Dorsolateral prefrontal cortex (tissue), 122 donors: ENCODE measurements at places on chromosomes 7 and 10.

- no peak for DNase-seq
Observed at GRCh38 chr10:7186387-7187018, 224.3 kb downstream of the SFMBT2 start.

GRCh38 chr7:139655305-139655704 lies 122.5 kb downstream of the HIPK2 start:
- no peak for DNase-seq

GRCh38 chr10:114684822-114685209 lies 26.7 kb upstream of the ABLIM1 start:
- no peak for DNase-seq

GRCh38 chr7:74656441-74656836 lies 1.1 kb upstream of the GTF2I start:
- peak; percentile 70 for DNase-seq

GRCh38 chr10:104559935-104560334 lies 81.2 kb upstream of the SORCS3 start:
- no peak for DNase-seq

GRCh38 chr10:99555825-99556523 lies 23.2 kb downstream of the NKX2-3 start:
- no peak for DNase-seq

DNA sequence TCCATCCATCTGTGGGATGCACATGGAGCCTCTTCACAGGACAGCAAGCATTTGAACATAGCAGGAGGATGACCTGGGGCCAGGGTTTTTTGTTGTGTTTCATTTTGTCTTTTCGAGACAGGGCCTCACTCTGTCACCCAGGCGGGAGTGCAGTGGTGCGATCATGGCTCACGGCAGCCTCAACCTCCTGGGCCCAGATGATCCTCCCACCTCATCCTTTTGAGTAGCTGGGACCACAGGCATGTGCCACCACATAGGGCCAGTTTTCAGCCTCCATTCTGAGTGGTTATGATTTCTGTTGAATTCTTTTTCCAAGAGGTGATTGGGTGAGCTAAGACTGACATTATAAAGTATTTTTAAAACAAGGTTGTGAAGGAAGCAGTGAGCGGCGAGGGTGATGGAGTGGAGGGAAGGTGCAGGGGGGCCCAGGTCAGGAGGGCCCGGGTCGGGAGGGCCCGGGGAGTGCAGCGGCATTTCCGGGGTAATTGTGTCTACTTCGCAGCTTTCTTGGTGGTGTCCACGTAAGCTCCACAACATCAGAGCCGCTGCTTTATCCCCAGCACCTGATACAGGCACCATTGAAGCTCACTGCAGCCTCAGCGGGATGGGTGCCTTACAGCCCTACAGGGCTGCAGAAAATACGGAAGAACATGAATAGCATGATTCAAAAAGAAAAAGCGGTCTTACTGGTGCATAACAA lies 12.0 kb upstream of the LARP4B start:
- DNase-seq: no peak

DNA sequence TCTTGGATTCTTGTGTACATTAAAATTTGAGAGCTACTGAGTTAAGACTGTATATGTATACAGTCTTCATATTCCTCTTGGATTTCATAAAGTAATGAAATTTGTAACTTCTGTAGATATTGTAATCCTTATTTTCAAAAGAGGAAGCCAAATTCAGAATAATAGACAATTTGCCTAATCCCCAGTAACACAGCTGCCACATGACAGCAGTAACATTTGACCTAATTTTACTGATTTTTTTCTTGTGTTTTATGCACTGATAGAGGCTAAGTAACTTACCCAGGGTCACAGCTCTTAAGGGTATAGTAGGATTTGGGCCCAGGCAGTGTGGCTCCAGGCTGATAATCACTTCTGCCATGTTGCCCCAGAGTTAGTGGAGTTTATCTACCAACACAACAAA lies 40.4 kb upstream of the IL6 start:
- no peak for DNase-seq

GRCh38 chr10:6089334-6090219 lies 743 bp downstream of the RBM17 start:
- DNase-seq: no peak

- DNase-seq: no peak
Observed at GRCh38 chr10:43338117-43338516, 33.3 kb upstream of the FXYD4 start.

- no peak for DNase-seq
Observed at GRCh38 chr10:84191106-84191505, 3.2 kb upstream of the CDHR1 start.

GRCh38 chr7:22143491-22143890 lies 197.8 kb upstream of the CDCA7L start:
- no peak for DNase-seq

- no peak for DNase-seq
Observed at GRCh38 chr10:123854498-123854897, 37.1 kb downstream of the CPXM2 start.

GRCh38 chr7:20545016-20545415 lies 70.5 kb upstream of the ABCB5 start:
- no peak for DNase-seq

DNA sequence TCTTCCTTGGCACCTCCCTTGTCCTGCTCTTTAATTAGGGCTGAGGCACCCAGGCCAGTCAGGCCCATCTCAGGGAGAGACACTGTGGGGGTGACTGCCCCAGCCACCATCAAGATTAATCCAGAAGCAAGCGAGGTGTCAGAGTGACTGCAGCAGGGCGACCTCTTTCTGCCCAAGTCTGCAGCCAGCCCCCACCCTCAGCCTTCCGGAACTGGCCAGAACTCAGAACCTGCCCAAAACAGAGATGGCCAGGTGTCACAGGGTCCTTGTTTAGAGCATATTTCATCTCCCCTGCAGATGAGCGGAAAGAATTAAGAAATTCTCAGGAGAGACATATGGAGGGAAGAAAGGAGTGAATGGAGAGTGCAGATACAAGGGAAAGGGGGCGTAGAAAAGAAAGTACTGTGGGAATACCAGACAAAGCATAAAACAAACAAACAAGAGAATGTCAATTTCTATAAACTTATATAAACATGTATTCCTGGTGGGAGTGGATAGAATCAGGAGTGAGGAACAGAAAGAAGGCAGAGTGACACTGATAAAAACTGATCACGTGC lies 188.8 kb upstream of the NRP1 start:
- no peak for DNase-seq

DNA sequence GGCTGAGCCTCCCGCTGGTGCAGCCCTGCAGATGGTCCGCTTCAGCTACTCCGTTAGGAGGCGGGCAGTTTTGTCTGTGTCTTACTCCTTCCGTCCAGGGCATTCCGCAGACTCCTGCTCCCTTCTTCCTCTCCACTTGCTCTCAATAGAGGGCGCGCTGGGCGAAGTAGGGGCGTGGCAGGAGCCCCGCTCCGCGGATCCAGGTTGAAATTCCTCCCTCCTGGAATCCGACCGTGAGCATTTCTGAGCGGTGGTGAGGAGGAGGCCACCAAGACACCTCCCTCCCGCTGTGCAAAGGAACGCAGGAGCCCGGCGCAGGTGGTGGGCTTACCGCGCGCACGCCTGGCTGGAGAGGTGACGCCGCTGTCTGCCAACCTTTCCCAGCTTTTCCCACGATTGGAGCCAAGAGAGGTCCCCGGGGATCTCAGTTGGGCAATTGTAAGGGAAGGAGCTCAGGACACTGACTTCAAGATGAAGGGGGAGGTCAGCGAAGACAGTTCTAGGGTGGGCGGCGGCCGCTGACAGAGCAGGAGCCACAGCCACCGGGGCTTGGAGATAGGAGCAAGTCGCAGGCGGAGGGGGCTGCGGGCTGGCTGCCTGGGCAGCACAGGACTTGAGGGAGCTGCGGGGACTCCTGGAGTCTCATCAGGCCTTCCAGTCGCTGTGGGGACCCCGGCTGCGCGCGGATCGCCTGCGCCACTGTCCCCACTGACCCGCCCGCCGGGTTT lies 1011.3 kb downstream of the XPNPEP1 start:
- peak; percentile 52 for DNase-seq

GRCh38 chr10:133190225-133190624 lies 30.2 kb downstream of the KNDC1 start:
- DNase-seq: no peak

- DNase-seq: no peak
Observed at GRCh38 chr10:21285742-21286331, 239.6 kb downstream of the SKIDA1 start.

GRCh38 chr7:33354201-33354600 lies 224.8 kb downstream of the BBS9 start:
- DNase-seq: no peak

DNA sequence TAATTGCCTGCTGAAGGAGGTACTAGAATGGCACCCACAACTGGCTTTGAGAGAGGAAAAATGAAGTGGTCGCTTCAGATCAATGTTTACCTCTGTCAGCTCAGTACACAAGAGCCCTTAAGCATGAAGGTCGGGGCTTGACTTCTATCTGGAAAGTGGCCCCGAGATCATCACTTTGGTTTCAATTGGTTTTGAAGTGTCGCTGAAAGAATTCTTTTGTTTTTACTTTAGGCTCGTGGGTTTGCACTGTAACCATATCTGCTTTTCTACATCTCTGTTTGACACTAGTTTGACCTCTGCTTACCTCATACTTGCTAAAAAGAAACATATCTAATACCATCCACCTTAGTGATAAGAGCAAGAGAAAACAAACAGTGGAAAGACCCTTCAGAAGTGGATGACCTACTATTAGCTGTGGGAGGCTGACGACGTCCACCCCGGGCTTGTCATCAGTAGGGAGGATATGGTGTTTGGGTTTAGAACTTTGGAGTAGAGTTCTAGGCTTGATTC lies 361.8 kb downstream of the GATA3 start:
- DNase-seq: no peak

DNA sequence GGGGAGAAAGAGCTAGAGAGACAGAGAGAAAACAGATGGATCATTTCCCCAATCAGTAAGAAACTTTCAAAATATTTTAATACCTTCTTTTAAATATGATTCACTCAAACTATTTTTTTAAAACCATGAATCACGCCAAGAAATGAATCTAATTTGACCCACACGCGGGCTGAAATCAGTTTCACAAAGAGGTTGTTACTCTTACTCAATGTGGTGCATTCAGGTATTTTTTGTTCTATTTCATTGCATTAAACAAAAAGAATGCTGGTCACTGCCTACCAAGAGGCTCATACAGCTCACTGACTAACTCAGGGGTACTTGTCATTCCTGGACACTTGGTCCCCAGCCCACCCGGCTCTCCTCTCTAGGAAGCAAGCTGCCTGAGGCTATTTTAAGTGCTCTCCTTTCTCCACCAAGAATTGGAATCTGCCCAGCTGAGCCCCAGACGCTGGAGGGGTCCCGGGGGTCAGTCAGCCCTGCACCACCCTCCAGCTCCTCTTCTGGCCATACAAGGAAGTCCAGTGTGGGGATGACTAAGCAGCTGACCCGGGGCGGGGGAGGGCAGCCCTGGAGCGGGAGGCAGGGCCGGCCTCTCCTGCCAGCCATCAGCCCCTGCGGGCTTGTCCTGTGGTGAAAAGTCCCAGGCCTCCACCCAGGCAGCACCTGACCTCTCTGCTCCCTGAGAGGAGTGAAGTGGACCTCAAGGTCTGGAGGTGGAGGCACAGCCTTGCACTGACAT lies 21.7 kb upstream of the PFKP start:
- no peak for DNase-seq

- DNase-seq: peak; percentile 24
Observed at GRCh38 chr10:100009793-100010676, at the start of gene DNMBP. Gene DNMBP, minus strand, starts transcription at chr10:100009947. Its CDS starts 37,823 bp downstream, at chr10:99972124.

DNA sequence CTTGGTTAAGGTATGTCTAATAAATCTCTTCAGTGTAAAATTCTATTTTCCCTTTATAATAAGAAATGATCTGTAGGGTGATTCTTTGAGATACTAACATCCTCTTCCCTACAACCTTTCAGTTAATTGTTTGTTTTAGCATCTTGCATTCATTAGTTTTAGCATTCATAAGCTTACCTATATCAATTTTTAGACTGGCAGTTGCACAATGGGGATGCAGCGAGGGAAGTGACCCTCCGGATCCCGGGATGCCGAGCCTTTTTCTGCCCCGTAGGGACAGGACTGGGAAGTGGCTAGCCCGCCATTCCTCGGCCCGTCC lies 508 bp upstream of the KIF20B start:
- no peak for DNase-seq

- peak; percentile 54 for DNase-seq
Observed at GRCh38 chr7:55964261-55965099, at the start of gene NIPSNAP2. Gene NIPSNAP2, plus strand, starts transcription at chr7:55964585. Its CDS starts 25 bp downstream, at chr7:55964610.

- no peak for DNase-seq
Observed at GRCh38 chr10:127310430-127310829, 114.0 kb upstream of the INSYN2A start.

DNA sequence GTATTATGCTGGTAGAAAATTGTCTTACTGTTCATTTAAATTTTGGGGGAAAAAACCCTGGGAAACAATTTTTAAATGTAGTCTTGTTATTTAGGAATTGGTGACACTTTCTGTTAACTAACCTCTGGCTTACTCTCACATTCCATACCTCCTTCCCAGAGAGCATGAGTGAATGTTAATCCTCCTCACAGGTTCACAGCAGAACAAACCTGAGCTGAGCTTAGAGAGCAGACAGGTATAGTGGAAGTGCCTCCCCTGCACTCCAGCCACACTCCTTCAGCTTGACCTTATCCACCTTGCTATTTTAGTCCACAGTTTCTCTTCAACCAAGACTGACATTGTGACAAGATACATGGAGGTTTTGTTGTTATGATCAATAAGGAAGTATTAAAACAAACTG lies 235.9 kb downstream of the FOXP2 start:
- no peak for DNase-seq

DNA sequence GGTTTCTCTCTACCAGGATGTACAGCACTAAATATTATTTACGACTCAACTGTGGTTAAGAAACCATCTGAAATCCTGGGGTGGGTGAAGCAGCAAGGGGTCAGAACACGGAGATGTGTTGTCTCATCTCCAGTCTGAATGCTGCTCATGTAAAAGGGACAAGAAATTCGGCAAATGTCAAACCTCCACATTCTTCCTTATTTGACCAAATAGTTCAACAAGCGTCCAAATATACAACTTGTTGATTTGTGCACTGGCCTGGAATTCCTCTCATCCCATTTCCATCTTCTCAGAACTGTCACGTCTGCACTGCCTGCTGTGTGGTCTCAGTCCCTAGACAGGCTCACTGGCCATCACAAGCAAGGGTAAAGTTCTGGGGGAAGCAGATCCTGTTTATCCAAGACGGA lies 520.0 kb downstream of the PARD3 start:
- no peak for DNase-seq

DNA sequence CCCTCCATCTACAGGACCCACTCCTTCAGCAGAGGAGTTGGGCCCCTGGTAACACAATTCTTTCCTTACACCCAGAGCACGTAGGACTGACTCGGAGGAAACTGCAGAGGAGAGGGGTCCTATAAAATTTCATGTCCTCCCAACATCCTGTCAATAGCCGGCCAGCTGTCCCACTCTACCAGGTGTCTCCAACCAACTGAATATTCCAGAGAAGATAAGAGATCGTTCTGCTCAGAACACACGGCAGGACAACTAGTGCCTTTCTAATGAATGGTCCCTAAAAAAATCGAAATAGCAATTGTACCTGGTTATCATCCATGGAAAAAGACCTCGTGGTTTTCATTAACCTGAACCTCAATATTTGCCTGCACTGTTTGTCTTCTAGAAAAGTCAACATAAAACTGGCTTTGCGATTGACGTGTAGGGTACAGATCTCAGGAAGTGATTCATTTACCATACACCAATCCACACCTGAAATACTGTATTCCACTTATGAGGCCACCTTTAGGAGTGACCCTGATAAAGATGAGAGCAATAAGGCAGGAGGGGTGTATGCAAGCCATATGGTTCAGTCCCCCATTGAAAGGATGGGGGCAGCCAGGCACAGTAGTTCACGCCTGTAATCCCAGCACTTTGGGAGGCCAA lies 111.7 kb downstream of the PARP12 start:
- no peak for DNase-seq

GRCh38 chr10:63206997-63207811 lies 74.1 kb downstream of the NRBF2 start:
- DNase-seq: no peak

GRCh38 chr10:56596257-56596656 lies 235.2 kb upstream of the ZWINT start:
- DNase-seq: no peak
